ENCODE measurements at places on chromosomes 5 and 9.

- no peak for DNase-seq
These were observed 28.2 kb downstream of the CARD6 start for GRCh38 chr5:40869384-40869783.

DNA sequence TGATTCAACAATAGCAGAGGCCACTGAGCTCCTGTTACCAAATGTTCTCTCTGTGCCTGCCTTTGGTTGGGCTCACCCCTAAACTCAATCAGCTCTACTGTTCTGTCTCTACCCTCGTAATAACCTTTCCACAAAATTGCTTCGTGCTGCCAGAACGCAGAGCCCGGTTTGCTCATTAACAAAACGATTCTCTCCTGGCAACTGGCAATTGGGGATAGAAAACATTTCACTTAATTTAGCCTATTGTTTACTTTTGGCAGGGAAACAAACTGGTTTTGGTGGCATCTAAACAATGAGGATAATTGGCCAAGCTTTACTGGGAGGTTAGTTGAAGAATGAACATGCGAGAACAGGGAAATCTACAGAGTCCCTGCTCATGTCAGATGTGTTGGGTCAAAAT, 56.6 kb downstream of the SLC28A3 start:
- DNase-seq = no peak

DNA sequence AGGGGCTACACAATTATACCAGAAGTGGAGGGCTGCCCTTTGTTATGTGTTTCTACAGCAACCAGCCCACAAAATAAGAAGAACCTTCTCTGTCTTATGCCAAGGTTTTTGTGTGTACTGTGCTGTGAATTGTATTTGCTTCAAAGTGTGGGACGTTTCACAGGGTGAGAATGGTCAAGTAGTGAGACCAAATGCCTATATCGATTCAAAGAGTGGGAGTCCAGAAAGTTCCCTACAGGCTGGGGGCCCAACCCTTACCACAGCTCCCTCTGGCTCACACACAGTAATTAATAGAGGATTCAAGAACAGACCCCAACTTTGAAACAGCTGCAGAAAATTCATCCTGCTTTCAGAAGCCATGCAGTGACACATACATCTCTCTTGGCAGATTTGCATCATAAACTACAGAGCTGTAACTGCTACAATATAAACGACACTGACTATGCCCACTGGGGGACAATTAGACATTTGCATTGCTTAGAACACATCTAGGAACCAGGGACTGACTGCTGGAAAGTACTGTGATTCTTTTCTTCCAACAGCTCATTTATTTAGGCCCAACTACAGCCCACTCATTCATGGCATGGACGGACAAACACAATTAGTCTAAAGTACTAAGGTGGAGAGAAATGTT, 12.8 kb downstream of the ENC1 start:
- DNase-seq = no peak

- DNase-seq = no peak
These were observed 28.0 kb downstream of the MARCHF3 start for GRCh38 chr5:127002390-127002789.

All from iPS-NIHi11 (cell line).